ENCODE measurements at places on chromosomes 11 and 22.

DNA sequence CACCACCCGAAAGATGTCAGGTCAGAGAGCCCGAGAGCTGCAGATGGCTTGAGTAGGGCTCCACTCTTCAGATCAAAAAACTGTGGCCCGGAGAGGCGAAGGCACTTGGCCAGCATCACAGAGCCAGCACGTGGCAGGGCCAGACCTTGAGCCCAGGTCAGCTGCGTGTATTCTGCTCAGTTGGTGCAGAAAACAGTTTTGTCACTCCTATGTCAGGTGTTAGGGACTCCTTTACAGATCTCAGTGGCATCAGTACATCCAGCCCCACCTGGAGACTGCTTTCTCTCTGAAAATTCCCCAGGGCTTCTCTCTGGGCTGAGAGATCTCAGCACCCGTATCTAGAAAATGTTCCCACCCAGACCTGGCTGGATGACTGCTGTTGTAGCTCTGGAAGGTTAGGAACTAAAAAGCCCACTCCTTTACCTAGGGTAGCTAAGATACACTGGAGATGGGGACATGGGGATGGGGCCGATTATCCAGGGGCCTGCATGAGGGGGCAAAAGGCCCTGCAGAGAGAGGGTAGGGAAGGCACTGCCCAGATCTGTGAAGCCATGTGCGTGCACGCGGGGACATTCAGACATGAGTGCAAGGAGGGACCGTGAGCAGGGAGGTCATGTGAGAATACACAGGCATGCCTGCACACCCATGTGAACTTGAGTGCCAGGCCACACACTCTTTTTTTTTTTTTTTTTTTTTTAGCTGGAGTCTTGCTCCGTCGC, 3.4 kb downstream of the APOA1 start:
- no peak for DNase-seq

DNA sequence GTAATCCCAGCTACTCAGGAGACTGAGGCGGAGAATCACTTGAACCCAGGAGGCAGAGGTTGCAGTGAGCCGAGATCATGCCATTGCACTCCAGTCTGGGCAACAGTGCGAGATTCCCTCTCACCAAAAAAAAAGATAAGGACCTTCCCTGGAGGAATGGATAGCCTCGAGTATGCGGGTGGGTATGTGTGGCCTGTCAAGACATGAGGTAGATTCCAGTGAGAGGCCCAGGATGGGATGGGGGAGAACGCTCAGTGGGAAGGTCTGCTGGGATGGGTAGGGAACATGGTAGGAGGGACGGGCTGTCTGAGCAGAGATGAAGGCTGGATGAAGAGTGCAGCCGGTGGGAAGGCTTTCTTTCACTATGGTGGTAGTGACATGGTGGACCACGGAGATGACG, 39.0 kb upstream of the YWHAH start:
- DNase-seq: no peak

- no peak for DNase-seq
These were observed 35.8 kb upstream of the MYRF start for GRCh38 chr11:61716478-61717285.

GRCh38 chr11:84930863-84931262, 696.3 kb downstream of the DLG2 start:
- no peak for DNase-seq

DNA sequence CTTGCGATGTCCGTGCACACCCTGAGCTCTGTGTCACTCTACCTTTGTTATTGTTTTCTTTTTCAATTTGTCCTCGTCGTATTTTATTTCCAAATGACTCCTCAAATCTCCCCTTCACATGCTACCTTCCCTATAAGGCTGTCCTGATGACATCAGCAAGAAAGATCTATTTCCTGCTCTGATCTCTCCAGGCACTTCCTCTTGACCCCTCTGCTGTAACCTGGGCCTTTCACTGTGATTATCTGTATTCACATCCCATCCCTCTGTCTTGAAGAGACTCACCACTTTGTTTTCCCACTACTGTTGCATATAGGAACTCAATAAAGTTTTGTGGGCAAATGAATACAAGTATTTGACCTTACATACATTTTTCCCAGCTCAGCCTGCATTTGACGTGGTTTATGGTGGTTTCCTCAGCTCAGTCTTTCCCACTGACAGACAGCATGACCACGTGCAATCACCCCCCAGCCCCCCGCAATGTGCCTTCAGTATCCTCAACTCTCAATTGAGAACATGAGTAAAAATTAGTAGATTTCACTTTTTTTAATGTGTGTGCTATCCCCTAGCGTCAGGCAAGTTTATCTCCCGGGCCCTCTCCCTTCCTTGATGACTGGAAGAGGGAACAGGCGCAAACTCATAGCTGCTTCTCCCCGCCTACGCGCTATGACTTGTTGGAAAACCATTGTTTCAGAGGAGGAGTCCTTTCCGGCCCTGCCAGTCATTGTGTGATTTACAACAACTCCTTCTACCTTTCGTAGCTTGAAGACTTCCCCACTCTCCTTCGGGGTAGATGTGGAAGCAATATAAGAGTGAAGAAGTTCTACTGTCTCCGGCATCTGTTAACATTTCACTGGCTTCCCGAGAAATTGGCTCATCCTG, 498.5 kb downstream of the NTM start:
- no peak for DNase-seq

- no peak for DNase-seq
These were observed 31.1 kb downstream of the IFT27 start for GRCh38 chr22:36744791-36745190.

DNA sequence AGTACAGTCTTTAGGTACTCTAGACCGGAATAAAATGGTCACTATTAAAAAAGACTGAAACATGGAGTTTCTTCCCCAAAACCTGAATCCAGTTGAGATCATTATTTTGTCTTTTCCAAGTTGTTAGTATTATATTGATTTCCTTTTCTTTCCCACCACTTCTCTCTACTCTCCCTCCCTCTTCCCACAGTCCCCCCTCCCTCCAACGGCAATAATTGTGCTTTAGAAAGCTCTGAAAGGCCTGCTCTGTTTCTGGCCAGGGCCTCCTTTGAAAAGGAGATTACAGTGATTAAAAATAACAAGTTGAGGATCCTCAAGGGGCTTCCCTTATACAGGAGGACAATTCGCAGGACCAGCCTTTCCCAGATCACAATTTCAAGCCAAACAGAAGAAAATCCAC, 3.5 kb downstream of the SPON1 start:
- no peak for DNase-seq

DNA sequence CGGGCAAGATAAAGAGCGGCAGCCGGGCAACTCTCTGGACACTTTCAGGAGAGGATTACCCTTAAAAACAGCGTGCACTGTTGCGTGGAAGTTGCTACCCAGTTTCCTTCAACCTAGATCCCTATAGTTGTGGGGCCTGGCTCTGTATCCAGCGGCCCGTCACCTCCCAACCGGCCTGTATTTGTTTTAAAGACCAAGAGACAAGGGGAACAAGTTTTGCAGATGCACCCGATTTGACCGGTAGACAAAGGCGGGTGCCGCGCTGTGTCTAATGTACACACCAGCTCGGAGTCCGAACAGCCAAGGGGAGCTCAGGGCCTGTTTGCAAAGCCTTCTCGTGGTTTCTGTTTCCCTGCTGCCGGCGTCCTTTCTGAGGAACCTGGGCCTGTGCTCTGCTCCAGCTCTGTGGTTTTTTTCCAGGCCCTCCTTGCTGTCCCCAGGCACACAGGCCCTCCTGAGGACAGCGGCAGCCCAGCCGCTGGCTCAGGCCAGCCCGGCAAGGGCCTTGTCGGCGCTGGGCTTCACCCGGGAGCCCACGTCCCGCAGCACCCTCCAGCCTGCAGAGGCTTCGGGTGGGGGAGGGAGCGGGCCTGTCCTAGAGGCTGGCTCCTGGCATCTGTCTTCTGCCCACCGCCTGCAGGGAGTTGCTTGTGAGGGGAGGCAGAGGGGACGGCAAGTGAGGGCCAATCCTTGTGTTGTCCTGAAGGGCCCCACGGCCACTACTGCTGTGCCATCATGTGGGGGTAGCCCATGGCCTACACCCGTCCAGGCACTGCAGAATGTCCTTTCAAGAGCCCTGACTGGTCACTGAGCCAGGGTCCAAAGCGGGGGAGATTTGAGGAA, 1.4 kb downstream of the TBX1 start:
- no peak for DNase-seq

DNA sequence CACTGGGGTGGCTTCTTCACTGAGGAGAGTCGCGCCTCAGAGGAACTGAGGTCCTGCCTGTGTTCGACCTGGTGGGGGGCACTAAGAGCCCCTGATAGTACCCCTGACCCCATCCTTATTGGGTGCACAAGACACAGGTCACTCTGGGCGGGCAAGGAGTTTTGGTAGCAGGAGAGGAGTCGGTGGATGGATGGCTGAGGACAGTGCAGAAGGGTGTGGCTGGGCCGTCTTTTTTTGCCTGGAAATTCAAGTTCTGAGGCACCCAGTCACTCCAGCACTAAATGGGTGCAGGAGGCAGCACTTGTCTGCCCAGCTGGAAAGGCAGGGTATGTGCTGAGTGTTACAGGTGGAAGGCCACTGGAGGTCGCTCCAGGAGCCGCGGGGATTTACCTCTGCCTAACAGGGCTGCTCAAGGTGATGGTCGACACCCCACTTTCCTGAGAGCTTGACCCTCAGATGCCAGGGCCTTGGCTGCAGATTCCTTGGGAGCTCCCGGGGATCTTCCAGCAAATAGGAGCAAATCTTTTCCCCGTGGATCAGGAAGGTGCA, 960 bp downstream of the TSSC4 start:
- DNase-seq: no peak

GRCh38 chr11:43547430-43547831, 133.1 kb upstream of the HSD17B12 start:
- DNase-seq: no peak

DNA sequence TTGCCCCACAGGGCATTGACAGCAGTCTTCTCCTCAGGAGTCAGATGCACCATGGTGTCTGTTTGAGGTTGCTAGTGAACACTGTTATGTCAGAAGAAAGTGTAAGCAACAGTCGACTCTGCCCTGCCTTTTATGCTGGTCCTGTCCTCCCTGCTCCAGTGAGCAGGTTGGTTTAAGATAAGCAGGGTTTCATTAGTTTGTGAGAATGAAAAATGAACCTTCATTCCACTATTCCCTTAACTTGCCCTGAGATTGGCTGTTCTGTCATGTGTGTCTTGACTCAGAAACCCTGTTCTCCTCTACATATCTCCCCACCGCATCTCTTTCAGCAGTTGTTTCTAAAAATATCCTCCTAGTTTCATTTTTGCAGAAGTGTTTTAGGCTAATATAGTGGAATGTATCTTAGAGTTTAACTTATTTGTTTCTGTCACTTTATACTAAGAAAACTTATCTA, at the start of gene HBD:
Gene HBD (minus strand): TSS at position 103 of the 454 bp plus-strand sequence. CDS start 50 bp downstream, at position 53.
- DNase-seq: no peak

DNA sequence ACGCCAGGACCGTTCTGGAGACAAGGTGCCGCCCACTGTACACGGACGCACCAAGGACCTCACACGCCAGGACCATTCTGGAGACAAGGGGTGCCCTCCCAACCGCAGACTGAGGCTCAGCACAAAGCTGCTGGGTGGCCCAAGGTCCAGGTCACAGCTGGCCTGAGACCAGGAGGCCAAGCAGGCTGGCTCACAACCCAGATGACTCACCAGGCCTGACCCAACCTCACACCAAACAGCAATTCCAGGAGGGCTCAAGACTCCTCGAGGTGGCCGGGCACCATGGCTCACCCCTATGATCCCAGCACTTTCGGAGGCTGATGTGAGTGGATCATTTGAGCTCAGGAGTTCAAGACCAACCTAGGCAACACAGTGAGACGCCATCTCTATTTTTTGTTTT, 14.8 kb downstream of the BRD1 start:
- no peak for DNase-seq

DNA sequence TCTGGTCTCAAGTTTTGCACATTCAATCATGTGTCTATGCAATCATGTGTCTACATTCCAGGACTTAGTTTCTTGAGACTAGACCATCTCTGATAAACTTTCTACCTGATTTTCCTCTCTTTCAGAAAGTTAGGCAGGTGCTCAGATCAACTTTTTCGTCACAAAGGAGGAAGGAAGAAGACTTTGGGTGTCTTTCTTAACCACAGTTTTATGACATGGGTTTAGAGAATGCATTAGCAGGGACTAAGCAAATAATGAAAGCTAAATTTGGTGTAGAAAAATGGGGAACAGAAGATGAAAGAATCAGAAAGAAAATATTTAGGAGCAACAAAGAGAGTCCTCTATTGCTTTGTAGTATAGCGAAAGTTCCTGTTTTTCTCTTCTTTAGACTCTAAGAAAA, 7.7 kb upstream of the GLYATL1B start:
- DNase-seq: no peak

- DNase-seq: no peak
These were observed 53.3 kb upstream of the BMAL1 start for GRCh38 chr11:13224324-13224723.

GRCh38 chr11:1480555-1481482, 5.8 kb downstream of the MOB2 start:
- no peak for DNase-seq

- DNase-seq: no peak
These were observed 4.1 kb downstream of the ROBO3 start for GRCh38 chr11:124869331-124869730.

GRCh38 chr11:76392870-76393269, 11.7 kb downstream of the GVQW3 start:
- no peak for DNase-seq

DNA sequence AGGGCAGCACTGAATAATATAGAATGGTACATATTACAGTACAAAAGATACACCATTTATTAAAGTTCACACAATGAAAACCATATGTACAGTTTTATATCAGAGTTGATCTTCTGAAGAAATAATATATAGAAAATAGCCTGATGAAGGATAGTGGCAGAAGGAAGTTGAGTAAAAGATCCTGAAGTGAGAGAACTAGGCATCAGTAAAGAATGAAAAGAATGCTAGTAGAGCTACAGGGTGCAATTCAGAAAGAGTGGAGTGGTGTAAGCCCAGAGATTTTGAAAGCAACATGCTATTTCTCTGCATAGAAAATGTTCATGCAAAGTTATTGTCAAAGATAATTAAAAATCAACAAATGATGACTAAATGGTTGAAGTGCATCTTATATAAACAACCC, 1552.7 kb upstream of the TENM4 start:
- DNase-seq: no peak

- DNase-seq: no peak
These were observed 239.0 kb downstream of the TENM4 start for GRCh38 chr11:79201677-79202347.

DNA sequence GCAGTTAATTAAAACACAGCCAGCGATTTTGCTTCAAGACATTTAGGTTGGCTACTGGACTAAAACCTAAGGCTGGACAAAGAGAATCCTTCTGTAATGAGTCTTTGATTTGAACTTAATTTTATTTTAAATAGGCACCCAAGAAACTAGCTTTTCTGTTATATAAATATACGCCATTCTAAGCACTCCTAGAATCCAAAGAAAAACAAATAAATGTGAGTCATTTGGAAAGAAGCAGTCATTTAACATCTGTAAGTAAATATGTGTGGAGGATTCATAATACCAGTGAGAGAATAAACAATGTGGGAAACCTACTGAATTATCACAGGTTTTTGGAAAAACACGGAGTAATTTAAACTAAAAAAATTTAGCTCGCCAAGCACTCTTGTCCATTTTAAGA, 1.2 kb upstream of the TECTA start:
- no peak for DNase-seq

DNA sequence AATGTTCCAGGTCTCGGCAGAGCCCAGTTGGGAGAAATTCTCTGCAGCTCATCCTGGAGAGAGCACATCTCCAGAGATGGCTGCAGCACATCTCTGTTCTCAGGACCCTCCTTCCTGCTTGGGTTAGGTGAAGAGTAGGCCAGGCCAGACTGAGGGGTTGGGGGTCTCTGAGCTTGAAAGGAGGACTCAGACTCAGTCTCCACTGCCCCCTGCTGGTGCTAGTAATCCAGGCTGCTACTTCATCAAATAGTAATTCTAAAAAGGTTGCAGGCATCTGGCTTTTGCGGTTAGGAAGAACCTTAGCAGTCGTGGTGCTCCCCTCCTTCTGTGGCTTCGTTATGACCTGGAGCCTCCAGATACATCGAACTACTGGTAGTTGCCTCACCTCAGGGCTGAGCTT, 9.7 kb downstream of the TUB start:
- no peak for DNase-seq

Measured in left kidney (tissue), 8 donors.